ENCODE measurements at places on chromosomes 1 and 21.

GRCh38 chr1:227042292-227042691 lies 102.2 kb downstream of the COQ8A start:
- no peak for DNase-seq

DNA sequence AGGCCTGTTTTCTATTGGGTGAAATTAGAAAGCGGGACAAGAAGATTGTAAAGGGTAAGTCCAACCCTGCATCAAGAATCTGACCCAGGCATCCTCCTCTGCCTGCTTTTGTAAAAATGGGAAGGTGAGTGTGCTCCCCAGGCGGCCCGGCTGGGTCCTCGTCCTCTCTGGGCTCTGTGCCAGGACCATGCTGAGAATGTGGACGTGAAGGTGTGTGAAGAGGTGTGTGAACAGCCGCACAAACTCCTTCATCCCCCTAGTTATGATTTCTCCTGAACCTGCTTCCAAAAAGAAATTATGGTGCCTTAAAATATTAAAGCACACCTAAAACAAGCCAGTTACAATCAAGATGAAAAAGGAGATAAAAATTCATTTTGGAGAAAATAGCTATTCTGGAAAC lies 185.7 kb downstream of the IGSF21 start:
- no peak for DNase-seq

GRCh38 chr1:176073524-176074157 lies 133.4 kb downstream of the COP1 start:
- DNase-seq, result no peak

DNA sequence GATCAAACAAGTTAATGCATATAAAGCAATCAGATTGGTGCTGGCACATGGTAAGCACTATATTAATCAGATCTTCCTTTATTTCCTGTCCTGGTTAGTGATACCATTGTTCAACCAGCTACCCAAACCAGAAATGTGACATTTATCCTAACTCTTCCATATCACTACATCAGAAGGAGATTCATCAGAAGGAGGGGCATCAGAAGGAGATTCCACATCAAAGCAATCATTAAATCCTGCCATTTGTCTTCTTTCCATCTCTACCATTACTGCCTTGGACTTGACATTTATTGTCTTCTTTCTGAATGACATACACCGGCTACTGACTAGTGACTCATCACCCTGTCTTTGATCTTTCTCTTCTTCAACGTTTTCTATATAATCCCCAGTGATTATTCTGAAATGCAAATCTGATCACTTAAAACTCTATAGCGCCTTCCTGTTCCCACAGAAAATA lies 75.0 kb downstream of the DNM3 start:
- DNase-seq, result no peak

DNA sequence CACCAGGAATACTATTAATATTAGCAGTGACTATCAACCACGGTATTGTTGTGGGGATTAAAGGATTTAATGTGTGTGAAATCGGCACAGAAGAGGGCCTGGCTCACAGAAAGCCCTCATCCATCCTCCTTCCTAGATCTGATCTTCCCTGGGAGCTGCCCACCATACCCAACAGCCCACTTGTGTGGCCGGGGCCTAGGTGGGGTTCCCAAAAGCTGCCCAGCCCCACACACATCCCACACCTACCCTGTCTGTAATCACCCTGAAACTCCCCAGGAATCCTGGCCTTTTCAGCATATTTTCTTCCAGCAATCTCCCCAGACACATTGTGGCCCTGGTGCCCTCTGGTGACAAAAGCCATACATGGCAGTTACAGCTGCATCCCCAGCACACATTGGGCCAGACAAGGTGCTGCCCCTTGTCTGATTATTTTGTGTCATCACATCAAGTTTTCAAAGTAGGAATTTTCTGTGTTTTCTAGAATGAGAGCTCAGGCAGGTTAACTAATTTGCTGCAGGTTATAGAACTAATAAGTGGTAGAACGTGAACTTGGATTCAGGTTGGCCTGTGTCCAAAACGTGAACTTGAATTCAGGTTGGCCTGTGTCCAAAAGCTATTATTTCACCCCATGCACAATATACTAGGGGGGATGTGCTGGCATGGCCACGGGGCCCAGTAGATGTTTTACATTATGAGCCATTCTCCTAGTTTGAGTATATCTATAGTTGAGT lies 5.3 kb upstream of the SLC6A9 start:
- DNase-seq, result peak; percentile 75

GRCh38 chr1:219302697-219303096 lies 129.0 kb downstream of the LYPLAL1 start:
- no peak for DNase-seq

- no peak for DNase-seq
These were observed 30.3 kb downstream of the RXRG start for GRCh38 chr1:165414620-165415019.

DNA sequence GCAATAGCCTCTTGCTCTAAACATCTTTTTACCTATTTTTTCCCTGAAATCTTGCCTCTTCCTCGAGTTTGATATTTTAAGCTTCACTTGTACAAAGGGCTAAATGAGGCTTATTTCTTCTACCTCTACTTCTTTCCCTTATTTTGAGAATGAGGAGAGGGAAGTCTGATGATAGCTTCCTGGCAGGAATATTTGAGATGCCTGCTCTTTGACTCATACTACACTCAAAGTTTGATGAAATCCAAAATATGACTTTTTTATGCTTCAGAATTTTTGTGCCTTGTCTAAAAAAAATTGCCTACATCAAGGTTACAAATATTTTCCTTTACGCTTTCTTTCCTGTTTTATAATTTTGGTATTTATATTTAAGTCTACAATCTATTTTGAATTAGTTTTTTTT lies 624.4 kb upstream of the PLXNA2 start:
- no peak for DNase-seq
